ENCODE measurements at places on chromosomes 12 and 14.

GRCh38 chr12:49051373-49051764, 9.2 kb downstream of the KMT2D start:
- DNase-seq = no peak

DNA sequence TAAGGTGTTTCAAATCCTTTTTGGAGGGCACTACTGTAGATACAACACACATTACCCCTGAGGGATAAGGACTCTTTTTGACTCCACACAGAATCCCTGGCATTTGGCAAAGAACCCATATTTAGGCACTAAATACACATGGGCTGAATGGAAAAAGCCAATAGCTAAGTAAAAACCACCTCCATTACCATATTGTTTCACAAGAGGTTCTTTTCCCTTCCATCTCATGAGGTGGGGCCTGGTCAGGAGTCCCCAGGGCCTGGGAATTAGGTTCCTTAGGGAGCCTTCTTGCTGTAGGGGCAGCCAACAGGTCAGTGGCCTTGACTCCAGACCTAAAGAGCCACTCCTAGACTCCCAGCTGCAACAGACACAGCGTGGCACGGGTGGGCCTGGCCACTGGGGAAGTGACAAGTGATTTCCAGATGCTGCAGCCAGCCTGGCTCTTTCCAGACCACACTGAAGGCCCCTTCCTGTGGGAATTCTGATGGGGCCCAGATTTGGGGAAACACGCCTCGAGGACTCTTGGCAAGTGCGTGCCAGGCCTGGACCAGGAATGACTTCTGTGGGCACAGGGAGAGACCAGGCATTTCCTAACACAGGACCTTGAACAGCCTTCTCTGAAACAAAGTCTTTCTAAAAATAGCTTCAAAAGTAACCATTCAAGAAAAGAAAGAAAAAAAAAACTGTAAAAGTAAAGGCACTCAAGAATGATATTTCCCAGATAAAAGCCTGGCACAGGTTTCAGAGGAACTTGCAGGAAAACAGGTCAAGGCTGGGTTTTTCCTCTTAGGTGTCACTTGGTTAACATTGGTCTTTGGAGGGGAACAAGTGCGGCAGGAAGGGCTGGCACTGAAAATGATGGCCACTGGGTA, 18.1 kb downstream of the SSH1 start:
- DNase-seq = no peak

DNA sequence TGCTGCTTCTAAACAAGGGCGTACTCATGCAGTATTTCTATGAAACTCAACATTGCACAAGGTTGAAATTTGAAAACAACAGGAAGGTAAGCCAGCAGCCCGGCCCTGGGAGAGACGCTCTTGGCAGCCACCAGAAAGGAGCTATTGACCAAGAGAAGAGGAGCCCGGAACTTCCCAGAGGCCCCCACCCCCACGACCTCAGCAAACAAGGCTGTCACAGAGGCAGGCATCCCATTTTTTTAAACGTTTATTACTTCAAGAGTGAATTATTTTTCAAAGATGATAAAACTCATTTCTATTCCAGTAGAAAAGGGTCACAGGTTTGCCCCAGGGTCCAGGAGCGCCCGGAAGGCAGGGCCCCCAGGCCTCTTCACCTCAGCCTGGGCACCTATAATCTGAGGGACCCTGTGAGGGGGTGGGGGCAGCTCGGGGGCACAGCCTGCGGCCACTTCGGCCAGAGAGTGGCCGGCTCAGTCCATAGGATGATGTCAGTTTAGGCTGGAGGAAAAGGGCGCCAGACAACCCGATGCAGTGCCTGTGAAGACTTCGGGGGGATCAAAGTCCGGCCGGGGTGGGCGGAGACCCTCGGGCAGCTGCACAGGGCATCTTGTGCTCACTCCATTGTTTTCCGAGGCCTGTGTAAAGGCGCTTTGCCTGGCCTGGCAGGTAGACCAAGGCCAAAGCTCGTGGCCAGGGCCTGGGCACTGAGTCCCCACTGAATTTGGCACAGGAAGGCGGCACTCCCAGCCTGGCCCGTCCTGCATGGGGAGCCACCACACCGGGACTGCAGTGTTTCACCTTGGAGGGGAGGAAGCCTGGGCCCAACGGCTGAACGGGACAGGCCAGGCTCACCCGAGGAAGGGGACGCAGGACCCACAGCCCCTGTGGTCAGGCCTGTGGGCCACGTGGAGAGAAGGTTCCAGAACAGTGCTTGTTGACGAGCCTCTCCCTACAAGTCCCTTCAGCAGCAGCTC, 86.0 kb downstream of the SCARB1 start:
- no peak for DNase-seq

DNA sequence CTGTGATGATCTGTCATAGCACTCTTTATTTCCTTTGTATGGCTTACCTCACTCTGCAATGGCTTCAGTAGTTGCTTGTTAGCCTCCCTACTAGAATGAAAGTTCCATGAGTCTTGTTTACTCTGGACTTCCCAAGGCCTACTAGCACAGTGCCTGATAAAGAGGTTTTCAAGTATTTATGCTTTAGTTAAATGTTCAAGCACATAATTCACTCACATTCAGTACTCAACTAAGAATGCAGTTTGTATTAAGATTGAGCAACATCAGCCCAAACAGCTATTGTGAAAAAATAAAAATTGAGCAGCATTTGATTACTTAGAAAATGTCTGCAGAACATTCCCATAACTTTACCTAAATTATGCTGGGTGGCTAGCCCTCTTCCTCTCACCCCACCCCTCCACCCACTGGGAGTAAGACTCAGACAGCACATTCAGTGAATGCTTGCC, 158.9 kb upstream of the AMIGO2 start:
- no peak for DNase-seq

GRCh38 chr12:110688446-110689280, at the start of gene HVCN1:
HVCN1 (minus strand) TSS chr12:110689115; CDS start chr12:110683245, 5,870 bp downstream.
- no peak for DNase-seq

DNA sequence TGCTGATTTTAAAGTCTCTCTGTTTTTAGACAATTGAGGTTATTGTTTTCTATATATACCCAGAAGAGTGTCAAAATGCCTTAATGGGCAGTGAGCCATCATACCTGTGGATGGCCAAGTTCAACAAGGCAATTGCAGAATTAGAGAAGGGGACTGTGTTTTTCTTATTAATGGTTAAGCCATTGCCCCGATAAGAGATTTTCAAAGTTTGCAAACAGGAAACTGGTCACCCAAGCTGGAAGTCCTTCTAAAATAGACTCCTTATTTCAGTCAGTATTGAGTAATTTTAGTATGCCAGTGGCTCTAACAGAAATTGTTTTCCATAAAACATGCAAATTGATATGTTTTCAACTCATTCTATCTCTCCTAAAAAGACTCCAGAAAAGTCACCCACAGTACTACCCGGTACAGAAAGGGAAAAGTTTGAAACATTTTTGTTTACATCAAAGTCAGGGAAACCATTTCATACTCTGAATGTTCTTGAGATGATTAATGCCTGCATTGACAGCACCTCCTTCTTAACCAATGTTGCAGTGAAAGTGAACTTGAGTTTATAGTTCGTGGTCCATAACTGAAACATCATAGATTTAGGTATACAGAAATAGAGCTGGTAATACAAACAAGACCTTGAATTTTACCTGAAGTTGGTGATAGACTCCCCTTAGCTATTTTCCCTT, 191.1 kb downstream of the TMX1 start:
- DNase-seq = no peak

DNA sequence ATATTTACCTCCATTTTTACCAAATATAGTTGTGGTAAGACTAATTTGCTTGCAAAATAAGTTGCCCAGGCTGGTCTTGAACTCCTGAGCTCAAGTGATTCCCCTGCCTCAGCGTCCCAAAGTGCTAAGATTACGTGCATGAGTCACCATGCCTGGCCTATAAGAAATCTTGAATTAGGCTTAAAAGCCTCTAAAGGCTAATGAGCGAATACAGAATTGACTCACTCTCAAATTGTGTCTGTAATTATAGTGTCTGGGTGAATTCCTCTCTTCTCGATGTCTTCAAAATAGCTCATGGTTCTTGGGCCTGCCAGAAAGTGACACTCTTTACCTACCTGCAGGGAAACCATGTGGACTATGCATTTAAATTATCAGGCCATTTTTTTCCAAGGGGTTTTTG, 403.5 kb downstream of the SLC16A7 start:
- no peak for DNase-seq

- no peak for DNase-seq
Observed at GRCh38 chr12:22231836-22232235, 102.7 kb downstream of the ST8SIA1 start.

- no peak for DNase-seq
Observed at GRCh38 chr14:58315606-58316005, 17.3 kb downstream of the ARID4A start.

GRCh38 chr14:70186900-70187451, 1.8 kb downstream of the SLC8A3 start:
- DNase-seq = no peak

- DNase-seq = peak; percentile 69
Observed at GRCh38 chr12:47742253-47742825, 16.3 kb downstream of the RAPGEF3 start.

- no peak for DNase-seq
Observed at GRCh38 chr14:59438195-59438647, 27.0 kb downstream of the GPR135 start.

DNA sequence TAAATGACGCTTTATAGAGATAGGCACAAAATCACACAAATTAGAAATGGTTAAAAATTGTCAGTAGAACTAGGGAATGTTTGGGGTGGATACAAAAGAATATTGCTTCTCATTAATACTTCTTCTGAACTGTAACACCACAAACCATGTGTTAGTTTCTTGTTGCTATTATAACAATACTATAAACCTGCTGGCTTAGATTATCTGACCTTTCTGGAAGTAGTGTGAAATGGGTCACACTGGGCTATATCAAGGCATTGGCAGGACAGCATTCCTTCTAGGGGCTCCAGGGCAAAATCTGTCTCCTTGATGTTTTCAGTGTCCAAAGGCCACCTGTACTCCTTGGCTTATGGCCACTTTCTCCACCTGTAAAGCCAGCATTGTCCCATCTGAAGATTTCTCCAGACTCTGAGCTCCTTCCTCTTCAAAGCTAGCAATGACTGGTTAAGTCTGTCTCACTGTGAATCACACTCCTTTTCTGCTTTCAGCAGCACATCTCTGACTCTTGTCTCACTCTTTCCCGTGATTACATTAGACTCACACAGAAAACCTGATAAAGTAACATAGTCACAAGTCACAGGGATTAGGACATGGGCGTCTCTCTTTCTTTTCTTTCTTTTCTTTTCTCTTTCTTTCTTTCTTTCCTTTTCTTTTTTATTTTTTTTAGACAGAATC, 86.3 kb downstream of the SLC15A4 start:
- no peak for DNase-seq

GRCh38 chr14:50395448-50395847, 1.2 kb downstream of the CDKL1 start:
- no peak for DNase-seq

- DNase-seq = peak; percentile 72
Observed at GRCh38 chr12:130031571-130032189, 127.9 kb upstream of the TMEM132D start.

DNA sequence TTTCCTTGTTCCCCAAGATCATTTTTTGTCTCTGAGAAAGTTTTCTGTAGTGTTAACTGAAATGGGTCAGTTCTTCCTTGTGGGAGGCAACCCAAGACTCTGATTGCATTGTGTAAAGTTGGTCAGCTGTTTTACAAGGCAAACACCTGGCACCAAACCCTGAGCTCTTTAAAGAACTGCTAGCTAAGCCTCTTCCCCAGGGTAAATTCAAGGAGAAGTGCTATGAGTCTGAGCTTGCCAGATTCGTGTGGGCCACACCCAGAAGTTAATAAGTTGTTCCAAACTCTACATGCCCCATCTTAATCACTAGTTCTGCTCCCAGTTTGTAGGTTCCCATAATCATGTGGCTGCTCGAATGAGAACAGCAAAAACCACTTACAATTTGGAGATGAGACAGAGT, 214.5 kb downstream of the BTG1 start:
- DNase-seq = no peak

- DNase-seq = no peak
Observed at GRCh38 chr12:67562513-67563287, 85.8 kb upstream of the DYRK2 start.

GRCh38 chr14:79764323-79764722, 447.0 kb downstream of the DIO2 start:
- no peak for DNase-seq

DNA sequence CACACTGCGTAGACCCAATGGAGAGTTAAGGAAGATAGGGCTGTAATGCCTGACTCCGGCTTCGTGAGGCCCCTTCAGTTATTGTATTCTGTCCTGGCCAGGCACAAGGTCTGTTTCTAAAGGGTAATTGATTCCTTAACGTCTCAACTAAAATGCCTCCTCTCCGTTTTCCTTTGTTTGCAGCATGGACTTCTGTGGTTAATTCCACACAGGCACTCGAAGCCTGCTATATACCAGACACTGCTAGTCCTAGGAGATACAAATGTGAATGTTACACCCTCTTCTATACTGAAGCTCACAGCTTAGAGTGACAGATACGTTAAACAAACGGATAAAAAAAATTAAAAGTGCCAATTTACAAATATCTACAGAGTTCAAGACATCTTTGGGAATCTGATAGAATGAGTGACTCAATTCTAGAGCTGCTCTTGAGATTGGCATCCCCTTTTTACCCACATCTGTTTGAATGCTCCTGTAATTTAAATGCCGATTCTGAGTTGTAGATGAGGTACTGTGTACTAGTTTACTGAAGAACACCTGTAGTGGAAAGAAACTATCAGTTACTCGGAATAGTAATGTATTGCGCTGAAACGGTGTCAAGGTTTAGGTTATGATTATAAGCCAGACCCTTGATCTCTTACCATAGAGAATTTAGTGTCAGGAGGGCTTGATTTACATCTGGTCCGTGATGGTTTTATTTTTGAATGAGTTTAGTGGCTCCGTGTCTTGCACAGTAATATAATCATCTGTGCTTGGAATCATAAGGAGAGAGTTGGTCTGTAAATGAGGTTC, 784 bp downstream of the PSMA6 start:
- no peak for DNase-seq

GRCh38 chr12:96882862-96883261, 24.2 kb upstream of the NEDD1 start:
- no peak for DNase-seq

DNA sequence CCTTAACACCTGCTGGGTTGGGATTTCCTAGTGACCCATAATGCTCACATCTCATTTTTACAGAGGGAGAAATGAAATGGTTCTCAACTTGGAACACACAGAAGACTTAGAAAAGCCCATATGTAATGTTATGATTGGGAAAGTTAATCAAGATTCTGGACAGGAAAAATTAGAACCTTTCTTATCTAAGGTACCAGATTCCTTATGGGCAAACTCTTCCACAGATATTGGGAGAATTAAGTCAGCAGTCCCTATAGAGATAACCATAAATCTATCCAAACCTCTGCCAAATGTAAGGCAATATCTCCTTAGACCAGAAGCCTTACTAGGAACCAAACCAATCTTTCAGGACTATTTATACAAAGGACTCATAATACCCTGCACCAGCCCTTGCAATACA, 13.9 kb upstream of the PSMC1 start:
- no peak for DNase-seq

DNA sequence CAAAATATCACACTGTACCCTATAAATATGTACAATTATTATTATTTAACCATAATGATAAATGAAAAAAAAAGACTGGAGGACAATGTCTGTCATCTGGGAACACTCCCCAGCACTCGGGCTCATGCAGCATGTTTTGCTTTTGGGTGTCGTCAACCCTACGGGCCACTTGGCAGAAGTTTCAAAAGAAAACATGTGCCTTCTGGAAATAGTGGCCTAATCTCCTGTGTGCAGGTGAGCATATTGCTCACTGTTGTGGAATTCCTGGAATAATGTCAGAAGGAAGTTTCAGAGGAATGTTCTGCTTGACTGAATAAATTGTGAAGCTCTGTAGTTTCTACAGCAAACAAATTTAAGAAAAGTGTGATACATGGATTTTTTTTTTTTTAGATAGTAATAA, 298.3 kb downstream of the SSPN start:
- DNase-seq = no peak
